NCI-H226 (cell line): ENCODE measurements at places on chromosomes 4 and X.

DNA sequence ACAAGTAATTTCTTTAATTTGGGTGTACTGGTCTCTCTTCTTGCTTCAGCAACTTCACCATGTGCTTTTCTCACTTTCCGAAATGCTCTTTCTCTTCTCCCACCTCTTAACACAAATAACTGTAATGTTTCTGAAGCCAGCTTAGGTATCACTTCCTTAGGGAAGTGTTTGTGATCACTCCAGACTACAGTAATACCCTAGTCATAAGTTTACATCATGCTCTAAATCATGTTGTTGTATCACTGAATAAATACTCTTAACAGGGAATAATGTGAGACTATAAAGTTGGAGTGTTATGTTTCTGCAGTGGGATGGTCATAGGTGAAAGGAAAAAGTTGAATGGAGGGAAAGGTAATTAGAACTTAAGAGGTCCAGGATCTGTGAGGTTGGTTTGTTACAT is 712.3 kb downstream of the C4orf33 start:
- no peak for DNase-seq

GRCh38 chr4:78710536-78710935 is 65.6 kb upstream of the BMP2K start:
- peak; percentile 59 for DNase-seq

GRCh38 chr4:113288696-113289095 is 239.2 kb downstream of the ANK2 start:
- no peak for DNase-seq

DNA sequence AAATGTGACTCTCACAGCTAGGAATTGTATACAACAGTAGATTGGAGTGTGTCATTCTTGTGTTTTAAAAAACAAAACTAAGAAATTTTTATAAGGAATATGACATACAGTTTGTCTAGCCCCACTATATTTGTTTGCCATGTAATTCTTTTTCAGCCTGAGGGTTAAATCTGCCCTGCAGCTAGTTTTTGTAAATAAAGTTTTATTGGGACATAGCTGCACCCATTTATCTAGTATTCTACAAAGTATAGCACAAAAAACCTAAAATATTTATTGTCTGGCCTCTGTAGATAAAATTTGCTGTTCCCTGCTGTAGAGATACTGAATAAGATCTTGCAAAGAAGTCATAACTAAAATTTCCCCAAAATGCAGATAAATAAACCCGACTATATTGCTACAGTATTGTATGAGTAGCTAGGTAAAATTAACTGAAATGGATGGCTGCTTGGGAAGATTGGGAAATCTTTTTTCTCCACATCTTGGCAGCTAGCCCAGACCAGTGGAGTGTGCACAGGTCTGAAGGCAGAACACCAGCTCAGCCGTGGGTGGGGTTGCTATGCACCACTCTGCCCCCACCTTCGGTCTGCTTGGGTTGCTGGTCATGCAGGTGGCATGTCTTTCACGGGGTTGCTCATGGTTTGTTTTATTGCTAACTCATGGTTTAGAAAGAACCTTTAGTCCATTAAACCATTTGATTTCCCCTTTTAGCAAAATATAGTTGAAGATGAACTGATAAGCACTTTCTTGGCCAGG is 127.9 kb downstream of the KLHL8 start:
- DNase-seq: peak; percentile 91

GRCh38 chr4:7395645-7396044 is 39.1 kb downstream of the PSAPL1 start:
- DNase-seq: no peak

- DNase-seq: peak; percentile 12
These were observed 22.0 kb upstream of the ZCCHC4 start for GRCh38 chr4:25290490-25291067.

- DNase-seq: no peak
These were observed 1026.2 kb downstream of the DMD start for GRCh38 chrX:32185160-32185559.

DNA sequence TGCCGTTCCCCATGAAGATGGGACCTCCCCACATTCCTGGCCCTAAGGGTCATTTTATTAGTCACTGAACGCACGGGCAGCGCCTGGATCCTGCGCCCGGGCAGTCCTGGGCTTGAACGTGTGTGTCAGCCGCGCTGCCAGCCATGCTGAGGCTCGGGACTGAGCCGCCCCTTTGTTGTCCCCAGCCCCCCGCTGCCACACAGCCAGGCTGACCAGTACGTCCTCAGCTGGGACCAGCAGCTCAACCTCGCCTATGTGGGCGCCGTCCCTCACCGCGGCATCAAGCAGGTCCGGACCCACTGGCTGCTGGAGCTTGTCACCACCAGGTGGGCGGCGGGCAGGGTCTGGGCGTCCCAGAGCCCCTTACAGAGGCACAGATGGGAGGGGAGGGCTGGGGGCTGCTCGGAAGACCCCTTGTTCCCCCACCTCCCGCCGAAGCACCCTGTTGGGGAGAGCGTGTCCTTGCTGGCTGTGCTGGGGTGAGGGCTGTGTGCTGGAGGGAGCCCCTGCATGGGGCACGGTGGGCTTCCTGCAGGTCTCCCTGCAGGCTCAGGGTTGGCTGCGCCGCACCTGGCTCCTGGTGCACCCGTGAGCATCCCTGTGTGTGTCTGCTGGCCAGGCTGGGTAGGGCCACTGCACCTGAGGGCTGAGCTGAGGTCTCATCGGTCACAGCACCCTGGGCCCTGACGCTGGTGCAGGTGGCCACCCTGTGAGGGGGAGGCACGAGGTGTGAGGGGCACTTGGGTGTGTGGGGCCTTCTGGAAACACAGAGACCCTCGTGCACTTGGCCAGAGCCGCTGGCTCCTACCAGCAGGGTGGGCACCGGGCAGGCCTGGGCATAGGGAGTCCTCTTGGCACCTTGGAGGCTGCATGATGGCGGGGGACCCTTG is 1.0 kb downstream of the IDUA start:
- peak; percentile 68 for DNase-seq

DNA sequence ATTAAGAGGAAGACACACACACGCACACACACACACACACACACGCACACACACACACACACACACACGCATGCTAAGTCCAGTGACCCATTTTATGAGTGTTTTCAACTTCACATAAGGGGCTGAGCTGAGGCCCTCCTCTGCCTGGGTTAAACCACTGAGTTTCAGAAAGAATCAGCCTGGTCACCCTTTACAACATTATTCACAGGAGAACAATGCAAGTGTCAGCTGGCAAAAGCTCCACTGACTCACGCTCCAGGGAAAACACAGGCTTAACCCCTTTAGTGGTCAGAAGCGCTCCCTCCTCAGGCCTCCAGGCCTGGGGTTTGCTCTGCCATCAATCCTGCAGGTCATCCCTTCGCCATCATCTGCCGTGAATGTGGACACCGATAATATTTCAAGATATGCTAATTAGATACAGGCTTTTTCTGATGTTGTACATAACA is 46.9 kb downstream of the ACOX3 start:
- DNase-seq: peak; percentile 86

GRCh38 chr4:48493452-48494100 is 3.5 kb downstream of the ZAR1 start:
- DNase-seq: no peak

- DNase-seq: no peak
These were observed 19.0 kb downstream of the SPRY1 start for GRCh38 chr4:123415576-123415975.

DNA sequence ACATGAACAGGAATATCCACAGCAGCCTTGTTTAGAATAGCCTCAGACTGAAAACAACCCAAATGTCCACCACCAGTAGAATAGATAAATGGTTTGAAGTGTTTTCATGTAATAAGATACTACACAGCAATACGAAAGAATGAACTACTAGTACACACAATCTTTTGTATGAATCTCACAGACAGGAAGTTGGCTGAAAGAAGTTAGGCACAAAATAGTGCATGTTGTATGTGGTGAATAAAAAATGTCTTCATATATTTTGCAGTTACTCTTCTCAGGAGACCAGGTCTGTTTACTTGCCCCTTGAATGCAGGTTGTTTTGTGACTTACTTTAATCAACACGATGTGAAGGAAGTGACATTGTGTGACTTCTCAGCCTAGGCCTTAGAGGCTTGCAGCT is 75.9 kb upstream of the LEF1 start:
- DNase-seq: no peak

DNA sequence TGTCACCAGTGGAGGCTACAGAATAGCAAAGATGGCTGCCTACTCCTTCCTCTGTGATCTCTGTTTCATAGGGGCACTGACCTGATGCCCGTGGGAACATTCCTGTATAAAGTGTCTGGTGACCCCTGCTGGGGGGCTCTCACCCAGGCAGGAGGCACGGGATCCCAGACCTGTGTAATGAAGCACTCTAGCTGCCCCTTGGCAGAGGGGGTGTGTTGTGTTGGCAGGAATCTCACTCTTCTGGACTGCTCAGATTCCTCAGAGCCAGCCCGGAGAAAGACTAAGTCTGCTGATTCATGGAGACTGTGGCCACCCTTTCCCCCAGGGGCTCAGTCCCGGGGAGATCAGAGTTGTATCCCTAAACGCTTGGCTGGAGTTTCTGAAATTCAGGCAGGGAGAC is 648.3 kb downstream of the SPRY1 start:
- no peak for DNase-seq

DNA sequence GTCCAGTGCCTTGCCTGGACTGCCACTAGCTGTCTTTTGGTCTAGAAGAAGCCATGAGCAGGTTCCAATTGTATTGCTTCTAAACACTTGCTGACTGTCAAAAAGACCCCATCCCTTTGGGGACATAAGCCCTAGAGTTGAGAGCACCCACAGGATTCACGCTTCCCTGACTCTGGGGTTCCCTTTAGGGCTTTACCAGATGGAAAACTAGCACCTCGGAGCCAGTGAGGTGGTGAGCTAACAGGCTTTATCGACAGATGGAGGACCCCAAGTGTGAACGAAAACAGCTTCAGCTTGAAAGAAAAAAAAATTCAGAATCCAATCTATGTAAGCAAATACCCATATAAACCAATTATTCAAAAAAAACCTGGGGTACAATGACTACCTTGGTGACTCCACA is 90.8 kb downstream of the NAA11 start:
- no peak for DNase-seq

GRCh38 chr4:2364654-2365053 is 53.8 kb downstream of the ZFYVE28 start:
- DNase-seq: peak; percentile 13

DNA sequence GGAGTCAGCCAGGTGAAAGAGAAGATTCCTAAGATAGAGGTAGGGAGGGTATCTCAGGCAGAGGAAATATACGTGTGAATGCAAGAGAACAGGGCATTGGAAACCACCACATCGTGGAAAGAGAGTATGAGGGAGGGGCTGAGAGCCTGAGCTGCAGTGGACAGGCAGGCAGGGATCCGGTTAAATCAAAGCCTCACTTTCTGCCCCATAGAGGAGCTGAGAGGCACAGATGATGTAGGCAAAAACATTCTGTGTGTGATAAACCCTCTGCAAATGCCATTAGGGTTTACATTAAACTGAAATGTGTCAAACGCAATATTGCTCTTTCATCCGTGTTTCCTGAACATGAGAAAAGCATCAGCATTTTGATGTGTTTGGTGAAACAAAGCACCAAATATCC is 298.1 kb upstream of the TAPT1 start:
- no peak for DNase-seq

DNA sequence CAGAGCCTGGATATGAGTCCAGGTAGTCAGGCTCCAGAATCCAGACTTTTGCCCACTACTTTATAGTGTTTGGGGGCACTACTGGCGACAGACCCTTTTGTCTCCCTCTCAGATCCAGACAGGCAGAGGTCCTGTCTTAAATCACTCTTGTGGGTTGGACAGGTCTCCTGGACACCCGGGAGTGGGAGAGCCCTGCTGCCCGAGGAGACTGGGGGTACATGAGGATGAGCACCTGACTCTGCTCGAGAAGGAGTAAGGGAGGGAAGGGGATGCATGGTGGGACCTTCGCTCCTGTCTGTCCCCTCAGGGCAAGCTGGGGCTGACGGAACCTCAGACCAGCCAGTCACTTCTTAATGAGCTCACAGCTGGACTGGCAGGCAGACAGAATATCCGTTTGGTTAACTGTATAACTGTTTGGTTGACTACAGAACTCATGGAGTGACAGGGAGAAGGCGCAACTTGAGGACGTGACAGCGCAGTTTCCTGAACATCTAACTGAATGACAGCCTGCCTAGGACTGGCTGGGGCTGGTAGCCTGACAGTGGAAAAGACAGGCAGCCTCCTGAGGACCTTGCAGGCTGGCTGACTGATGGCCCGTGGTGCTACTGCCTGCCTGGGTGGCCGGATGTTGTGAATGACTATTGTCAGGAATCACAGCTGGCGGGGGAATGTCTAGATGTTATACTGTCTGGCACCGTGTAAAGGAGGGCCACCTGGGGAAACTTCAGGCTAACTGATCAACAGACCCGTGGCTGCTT is 1.6 kb upstream of the SUV39H1 start:
- no peak for DNase-seq

DNA sequence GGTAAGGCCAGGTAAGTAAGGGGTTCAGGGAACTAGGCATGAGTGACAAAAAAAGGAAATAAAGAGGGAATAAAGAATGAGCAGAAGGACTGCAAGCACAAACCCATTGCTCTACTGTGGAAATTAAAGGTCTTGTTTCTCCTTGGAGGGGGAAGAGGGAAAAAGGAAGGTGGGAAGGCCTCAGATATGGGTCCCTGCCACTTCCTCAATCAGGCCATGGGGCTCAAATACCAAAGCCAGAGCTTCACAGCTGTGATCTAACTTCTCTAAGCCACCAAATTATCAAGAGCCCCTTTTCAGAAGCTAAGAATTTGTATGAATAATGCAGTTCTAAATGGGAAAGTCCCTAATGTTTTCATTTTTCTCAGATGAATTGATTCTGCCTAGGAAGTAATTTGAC is 4.7 kb downstream of the USP51 start:
- DNase-seq: no peak

GRCh38 chr4:120775431-120775830 is 147.1 kb downstream of the PRDM5 start:
- DNase-seq: no peak

- DNase-seq: no peak
These were observed 272.5 kb downstream of the PTTG2 start for GRCh38 chr4:38232741-38233140.

- no peak for DNase-seq
These were observed 131.7 kb downstream of the CHRNA9 start for GRCh38 chr4:40466789-40467188.

DNA sequence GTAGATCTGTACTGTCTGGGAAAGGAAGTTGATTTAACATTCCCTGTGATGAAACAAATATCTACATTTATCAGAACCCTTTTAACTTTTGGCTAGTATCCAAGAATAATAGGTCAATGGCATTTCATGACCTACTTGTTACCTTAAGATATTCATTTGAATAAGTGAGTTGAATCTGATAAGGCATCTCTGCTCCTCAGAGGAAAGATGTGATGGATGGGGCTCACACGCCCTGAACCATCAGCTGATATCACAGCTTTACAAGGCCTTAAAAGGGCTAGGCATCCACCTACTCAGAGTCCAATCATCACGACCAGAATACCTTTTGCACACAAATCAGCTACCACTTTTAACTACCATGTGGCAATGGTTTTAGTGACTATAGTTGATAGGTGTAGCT is 90.2 kb upstream of the PDLIM3 start:
- peak; percentile 8 for DNase-seq

DNA sequence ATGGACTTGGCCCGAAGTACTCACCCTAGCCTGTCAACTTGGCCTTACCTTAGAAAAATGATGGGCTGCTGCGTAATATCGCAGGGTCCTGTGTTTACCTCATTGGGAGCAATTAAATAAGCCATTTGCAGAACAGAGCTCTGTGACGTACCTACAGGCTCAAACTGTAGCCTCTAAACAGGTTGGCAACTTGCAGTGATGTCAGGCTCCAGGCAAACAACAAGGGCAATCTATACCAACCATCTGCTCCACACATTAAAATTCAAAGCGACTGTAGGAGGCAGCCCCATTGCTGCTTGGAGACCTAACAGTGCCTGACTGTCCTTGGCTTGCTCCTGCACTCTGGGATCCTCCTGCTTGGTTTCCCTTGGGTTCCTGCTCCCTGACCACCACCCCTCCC is 17.2 kb downstream of the VGLL1 start:
- DNase-seq: no peak
